ENCODE measurements at places on chromosomes 12 and 14.

GRCh38 chr12:3604748-3605586, 114.0 kb downstream of the PRMT8 start:
- no peak for DNase-seq

DNA sequence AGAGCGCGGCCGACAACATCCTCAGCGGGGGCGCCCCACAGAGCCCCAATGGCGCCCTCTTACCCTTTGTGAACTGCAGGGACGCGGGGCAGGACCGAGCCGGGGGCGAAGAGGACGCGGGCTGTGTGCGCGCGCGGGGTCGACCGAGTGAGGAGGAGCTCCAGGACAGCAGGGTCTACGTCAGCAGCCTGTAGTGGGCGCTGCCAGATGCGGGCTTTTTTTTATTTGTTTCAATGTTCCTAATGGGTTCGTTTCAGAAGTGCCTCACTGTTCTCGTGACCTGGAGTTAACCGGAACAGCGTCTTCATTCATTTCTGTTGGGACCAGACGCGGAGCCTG, 103.8 kb upstream of the FKBP4 start:
- DNase-seq = no peak

DNA sequence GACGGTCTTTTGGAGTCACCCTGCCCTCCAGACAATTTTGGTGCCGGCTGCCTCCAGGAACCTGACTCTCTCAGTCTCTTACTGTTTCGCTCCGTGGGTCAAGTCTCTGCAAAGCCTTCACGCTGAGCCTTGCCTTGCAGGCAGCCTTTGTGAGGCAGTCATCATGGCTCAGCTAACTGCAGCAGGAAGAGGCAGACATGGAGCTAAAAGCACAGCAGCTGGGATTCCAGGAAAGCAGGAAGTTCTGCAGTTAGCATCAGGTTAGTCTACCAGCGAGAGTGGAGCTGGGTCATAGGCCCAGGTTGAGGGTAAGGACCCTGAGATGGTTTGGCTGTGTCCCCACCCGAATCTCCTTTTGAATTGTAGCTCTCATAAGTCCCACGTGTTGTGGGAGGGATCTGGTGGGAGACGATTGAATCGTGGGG, 305.4 kb downstream of the PCNX1 start:
- DNase-seq = no peak

DNA sequence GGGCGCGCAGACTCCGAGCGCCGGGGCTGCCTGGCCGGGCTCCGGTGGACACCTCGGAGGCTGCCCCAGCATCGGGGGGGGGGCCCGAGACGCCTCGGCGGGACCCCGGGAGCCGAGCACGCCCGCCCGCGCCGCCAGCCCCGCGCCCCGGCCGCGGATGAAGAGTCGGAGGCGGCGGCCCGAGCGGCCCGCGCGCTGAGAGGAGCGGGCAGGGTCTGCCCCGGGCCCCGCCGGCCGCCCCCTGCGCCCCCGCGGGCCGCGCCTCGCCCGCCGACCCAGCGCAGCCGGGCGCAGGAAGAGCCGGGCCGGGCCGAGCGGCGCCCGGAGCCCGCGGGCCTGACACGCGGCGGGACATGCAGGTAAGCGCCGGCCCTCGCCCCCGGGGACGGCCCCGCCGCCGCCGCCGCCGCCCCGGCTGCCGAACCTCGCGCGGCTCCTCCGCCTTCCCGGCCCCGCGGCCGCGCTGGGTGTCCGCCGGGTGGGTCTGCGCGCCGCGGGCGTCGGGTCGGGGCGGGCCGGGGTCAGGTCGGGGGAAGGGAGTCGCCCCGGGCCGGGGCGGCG, 63.7 kb downstream of the FBXL14 start:
- DNase-seq = no peak

- DNase-seq = no peak
These were observed 583.7 kb upstream of the LRFN5 start for GRCh38 chr14:41022932-41023331.

DNA sequence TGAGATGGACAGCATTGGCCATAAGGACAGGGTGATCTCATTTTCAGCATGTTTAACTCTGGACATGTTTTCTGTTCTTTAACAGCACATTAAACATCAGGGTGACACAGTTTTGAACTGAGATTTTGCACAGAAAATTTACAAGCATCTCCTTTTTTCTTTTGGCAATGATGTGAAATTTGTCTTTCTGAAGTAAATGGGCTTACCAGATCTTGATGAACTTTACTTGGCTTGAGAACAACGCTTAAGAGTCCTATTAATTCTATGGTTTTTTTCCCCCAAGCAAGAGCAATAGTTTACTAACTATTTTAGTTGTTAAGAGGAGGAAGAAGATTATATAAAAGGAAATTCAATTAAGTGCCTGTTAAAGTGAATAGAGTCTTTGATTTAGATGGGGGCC, 491.0 kb downstream of the SNAPC1 start:
- no peak for DNase-seq

DNA sequence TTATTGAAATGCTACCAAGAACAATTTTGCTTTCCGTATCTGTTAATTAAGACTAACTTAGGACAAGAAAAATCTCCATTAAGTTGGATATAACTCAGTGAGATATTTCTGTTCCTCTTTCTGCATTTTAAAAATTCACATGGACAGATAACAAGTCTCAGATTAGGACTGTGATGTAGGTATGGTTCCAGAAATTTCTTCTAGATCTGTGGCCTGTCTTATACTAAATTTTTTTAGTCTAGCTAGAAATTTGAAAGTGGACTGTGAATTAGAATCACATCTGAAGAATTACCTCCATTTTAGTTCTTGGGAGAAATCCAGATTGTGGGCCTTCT, 41.6 kb downstream of the USP15 start:
- DNase-seq = no peak

DNA sequence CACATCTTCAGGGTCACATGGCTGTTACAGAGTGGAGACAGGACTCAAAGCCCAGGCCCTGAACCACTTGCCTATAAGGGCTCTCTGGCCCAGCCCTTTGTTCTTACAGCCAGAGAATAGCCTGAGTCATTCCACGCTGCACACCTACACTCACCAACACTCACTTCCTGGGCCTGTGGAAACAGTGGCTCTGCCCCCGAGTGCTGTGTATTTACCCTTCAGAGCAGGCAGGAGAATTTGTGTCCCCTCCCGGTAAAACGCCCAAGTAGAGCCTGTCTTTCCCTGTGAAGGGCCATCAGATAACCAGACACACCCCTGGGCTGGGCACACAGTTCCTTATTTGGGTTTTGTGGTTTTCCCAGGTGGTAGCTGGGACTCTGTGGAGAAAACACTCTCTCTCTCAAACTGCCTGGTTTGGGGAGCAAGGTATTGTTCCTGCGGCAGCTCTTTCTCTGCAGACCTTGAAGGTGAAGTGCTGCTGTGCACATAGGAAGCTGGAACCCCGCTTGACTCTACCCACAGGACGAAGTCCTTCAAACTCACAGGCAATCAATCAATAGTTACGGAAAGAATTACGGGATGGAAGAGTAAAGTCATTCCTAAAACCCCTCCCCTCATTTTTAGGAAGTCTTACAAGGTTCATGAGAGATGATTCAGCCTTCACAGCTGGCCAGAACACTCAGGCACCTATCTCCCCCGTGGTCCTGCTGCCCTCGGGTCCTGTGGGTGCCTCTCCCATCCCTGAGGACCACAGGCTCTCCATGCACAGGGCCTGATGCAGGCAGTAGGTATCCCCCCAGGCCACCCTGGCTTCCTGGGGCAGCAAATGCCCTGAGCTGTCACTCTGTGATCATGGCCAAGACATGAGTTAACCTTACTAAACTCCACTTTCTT, 20.3 kb downstream of the FIGNL2 start:
- DNase-seq = no peak

DNA sequence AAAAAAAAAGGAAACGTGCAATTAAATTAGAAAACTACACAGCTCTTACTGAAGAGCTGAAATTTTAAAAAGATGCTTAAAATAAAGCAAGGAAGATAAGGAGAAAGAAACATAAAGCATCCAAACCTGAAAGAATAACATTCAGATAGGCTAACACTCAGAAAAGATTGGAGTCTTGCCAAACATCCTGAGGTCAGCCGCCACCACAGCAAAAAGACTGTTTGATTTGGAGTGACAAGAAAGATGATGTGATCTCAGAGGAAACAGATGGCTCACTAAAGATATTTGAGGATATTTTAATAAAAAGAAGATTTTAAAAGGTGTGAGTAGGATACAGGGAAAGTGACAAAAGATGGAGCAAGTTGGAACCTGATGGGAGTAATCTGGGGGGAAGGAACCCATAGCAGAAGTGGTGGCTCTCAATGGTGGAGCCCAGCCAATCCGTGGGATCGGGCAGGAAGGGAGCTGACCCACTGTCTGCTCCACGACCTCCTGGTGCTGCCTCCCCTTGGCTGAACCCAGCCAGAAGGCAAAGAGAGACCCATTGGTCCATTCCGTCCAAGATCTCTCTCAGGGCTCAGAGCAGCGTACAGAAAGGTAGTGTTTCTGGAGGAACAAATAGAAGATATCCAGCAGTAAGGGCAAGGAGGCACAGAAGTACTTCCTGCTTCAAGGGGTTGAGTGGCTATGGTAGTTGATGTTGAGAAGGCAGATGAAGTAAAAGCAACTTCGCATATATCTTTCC, 469.6 kb downstream of the RGS6 start:
- DNase-seq = no peak

DNA sequence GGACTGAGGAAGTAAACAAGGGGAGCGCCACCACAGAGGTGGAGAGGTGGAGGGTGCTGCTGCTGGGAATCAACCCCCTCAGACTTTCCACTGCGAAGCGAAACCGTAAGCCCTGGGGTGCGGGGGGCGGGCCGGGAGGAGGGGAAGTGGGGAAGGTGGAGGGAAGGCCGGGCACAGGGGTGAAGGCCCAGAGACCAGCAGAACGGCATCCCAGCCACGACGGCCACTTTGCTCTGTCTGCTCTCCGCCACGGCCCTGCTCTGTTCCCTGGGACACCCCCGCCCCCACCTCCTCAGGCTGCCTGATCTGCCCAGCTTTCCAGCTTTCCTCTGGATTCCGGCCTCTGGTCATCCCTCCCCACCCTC, at the start of gene LAG3:
LAG3 (plus strand) TSS at position 190 of the 365 bp plus-strand sequence. CDS start 333 bp downstream, outside the sequence.
- DNase-seq = peak; percentile 44

DNA sequence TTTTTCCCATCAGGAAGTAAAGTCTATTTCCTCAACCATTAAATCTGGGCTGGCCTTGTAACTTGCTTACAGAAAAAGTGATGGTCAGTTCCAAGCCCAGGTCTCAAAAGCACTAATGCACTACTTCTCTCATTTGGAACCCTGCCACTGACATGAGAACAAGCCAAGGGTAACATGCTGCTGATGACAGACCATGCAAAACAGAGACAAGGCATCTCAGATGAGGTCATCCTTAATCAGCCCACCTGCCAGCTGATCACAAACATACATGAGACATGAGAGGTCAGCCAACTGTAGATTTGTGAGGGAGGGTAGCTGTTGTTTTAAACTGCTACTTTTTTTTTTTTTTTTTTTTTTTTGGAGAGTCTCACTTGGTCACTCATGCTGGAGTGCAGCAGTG, 16.2 kb downstream of the TWF1 start:
- DNase-seq = no peak

- DNase-seq = no peak
These were observed 1.2 kb downstream of the GPR135 start for GRCh38 chr14:59463787-59464485.

GRCh38 chr12:24770334-24770733, 178.6 kb downstream of the BCAT1 start:
- no peak for DNase-seq

- no peak for DNase-seq
These were observed 927.4 kb downstream of the FSCB start for GRCh38 chr14:43579671-43580070.

GRCh38 chr12:40439771-40440492, 215.1 kb downstream of the LRRK2 start:
- no peak for DNase-seq

DNA sequence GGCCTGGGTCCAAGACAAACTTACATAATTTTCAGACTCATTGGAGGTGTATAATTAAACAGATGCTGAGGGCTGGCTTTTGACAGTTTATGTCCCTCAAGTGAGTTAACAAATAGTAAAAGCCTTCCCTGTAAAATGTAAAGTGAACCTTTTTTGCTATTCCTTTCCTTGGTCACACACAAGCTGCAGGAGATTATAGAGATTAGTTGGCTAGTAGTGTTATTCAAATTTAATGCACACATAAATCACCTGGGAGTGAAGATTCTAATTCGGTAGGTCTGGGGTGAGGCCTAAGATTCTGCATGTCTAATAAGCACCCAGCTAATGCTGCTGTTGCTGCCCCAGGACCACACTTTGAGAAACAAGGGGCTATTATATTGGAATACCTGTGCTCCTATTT, 206.2 kb upstream of the SSTR1 start:
- no peak for DNase-seq

DNA sequence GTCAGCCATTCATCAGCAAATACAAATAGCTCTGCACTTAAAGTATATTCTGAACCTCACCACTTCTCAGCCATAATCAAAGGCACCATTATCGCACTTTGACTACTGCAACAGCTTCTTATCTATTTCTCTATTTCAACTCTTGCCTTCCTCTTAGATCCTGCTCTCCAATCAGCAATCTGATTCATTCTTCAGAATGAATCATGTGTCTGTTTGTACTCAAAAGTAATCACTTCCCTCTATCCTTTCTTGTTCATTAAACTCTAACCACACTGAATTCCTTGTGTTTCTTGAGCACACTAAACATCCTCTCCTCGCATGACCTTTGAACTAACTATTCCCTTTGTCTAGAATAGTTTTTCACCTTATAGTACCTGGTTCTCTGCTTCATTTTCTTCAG, 12.8 kb upstream of the OR4E1 start:
- DNase-seq = no peak

- DNase-seq = no peak
These were observed 16.8 kb downstream of the C12orf43 start for GRCh38 chr12:120999191-121000120.

- no peak for DNase-seq
These were observed 51.2 kb downstream of the DRAM1 start for GRCh38 chr12:101928556-101928955.

DNA sequence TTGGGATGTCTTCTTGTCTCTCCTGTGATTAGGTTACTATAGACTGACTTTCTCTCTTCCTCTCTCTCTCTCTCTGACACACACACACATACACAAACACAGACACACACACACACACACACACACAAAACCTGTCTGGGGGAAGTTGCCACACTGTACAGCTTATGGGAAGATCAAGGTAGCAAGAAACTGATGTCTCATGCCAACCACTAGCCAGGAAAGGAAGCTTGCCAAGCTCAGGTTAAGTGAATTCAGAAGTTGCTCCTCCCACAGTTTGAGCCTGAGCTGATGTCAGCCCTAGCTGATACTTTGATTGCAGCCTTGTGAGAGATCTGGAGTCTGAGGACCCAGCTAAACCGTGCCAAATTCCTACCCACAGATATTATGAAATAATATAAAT, 67.1 kb downstream of the PPFIA2 start:
- no peak for DNase-seq

- DNase-seq = no peak
These were observed 19.8 kb downstream of the OR5AU1 start for GRCh38 chr14:21136024-21136423.

- peak; percentile 35 for DNase-seq
These were observed 226.1 kb downstream of the CHST11 start for GRCh38 chr12:104682790-104683279.

GRCh38 chr12:113268621-113269020, 47.4 kb downstream of the TPCN1 start:
- DNase-seq = no peak

Measured in stimulated activated CD8-positive, alpha-beta memory T cell treated with anti-CD3 and anti-CD28 coated beads, Interleukin-15, amount 100 ng/mL, for 1 hour (primary cell).